Activated T-cell treated with anti-CD3 and anti-CD28 coated beads, Interleukin-2, amount 50 U/mL, for 72 hours (primary cell): ENCODE measurements at places on chromosomes 7 and 10. TPM values are rescaled to one million over a fixed set of nuclear protein-coding genes. Genes with fewer than 3 reads are reported as not detected.

- DNase-seq = no peak
These were observed 33.1 kb downstream of the GPRIN2 start for GRCh38 chr10:46523119-46523961.

DNA sequence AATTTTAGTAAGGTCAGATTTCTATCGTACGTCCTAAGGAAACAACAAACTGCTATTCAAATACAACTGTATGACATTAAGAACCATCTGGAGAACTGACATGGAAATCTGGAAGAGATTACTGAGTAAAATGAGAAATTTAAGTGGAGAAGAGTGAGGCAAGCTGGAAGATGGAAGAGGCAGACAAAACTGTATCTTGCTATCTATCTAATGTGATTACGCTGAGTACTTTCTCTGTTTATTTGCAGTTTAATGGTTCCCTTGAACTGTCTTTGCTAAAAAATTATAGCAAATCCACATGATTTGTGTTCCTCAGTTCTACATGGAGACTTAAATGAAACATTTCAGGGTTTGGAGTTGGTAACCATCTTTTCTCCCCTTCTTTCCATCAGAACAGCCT lies 927.1 kb upstream of the MBL2 start:
- no peak for DNase-seq

GRCh38 chr7:74674166-74674565 lies 16.6 kb downstream of the GTF2I start:
- no peak for DNase-seq

GRCh38 chr10:131571865-131572264 lies 260.3 kb upstream of the TCERG1L start:
- DNase-seq = no peak

DNA sequence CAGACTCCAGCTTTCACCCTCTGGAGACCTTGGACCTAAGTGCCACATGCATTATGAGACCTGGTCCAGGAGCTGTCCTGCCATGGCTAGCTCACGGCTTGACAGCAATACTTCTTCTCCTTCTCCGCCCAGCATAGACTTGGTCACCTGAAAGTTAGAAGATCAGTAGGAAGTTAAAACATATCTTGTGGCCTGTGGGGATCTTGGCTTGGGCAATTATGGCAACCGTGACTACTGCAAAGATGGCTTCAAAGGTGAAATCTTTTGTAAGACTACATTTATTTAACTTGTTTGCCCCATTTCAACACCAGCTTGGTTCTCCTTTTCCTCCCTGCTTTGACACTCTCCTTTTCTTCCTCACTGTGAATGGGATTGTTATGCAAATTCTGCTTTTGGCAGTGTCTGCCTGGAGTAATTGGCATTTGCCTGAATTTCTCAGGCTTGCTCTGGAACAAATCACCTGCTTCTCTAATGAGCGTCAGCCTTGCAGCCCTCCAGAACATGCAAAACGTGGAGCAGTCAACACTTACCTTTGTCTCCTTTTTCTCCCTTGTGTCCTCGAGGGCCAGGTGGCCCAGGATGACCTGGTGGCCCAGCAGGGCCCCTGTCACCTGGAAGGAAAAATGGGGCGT lies 53.4 kb downstream of the COL17A1 start:
- no peak for DNase-seq

DNA sequence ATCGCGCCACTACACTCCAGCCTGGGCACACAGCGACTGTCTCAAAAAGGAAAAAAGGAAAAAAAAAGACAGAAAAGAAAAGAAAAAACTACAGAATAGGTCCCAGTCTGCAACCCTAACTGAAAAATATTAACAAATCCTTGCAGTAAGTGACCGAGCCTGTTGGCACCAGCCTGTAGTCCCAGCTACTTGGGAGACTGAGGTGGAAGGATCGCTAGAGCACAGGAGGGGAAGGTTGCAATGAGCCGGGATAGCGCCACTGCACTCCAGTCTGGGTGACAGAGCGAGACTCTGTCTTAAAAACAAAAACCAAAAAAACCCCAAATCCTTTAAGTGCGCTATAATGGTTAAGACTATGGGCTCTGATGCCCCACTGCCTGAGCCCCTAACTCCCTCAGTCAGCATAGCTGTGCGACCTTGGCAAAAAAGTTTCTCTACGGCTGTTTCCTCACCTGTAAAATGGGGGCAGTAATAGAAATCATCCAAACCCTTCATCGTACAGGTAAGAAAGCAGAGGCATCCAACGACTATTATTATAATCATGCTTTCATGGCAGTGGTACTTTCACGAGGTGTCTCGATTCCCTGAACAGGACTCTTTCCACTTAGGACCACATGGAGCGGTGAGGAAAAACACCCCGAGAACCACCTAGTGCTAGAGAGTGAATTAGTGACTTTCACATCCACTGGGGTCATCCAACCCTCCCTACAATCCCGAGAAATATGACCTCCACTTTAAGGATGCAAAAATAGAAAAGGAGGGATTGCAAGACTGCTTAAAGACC lies 755 bp downstream of the TOMM7 start:
- no peak for DNase-seq

- DNase-seq = peak; percentile 45
These were observed 2.9 kb downstream of the PKD2L1 start for GRCh38 chr10:100327007-100327717.

DNA sequence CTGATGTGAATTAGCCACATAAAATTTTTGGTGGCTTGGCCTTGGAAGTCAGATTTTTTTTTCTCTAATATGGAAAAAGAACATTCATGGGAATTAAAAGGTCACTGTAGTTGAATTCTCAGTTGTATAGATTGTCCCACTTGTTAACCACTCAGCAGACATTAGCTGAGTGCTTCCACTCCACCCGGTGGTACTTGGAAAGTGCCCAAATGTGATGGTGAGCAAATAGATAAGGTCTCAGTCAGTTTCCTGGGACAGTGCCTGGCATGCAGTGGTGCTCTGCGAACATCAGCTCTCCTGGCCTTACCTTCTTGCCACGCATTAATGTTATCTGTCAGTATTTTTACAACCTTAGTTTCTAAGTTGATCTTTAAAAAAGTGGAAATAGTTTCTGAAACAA lies 1.4 kb downstream of the ATP5F1C start:
- no peak for DNase-seq

DNA sequence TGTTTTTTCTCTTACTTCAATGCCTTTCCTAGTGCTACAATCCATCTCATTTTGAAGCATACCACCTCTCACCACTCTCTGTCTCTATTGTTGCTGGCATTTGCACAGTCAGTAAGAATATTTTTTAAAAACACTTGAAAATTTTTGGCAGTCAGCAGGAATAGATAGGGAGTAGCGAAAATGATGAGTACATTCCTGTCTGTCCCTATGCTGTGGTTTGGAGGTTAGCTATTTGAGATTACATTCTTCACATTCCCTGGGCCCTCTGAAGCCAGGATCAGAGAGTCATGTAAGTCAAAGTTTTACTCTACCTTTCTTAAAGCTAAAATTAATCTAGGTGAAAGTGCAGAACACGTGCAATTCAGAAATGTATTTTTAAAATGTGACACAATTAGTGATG lies 53.0 kb upstream of the MAGI2 start:
- no peak for DNase-seq

GRCh38 chr10:44946205-44946604 lies 13.4 kb upstream of the RASSF4 start:
- no peak for DNase-seq

GRCh38 chr7:105853931-105854419 lies 22.4 kb downstream of the ATXN7L1 start:
- DNase-seq = no peak

- DNase-seq = no peak
These were observed 48.0 kb downstream of the BRAF start for GRCh38 chr7:140876519-140877248.

- no peak for DNase-seq
These were observed 156.5 kb upstream of the PLPP4 start for GRCh38 chr10:120300513-120300912.

DNA sequence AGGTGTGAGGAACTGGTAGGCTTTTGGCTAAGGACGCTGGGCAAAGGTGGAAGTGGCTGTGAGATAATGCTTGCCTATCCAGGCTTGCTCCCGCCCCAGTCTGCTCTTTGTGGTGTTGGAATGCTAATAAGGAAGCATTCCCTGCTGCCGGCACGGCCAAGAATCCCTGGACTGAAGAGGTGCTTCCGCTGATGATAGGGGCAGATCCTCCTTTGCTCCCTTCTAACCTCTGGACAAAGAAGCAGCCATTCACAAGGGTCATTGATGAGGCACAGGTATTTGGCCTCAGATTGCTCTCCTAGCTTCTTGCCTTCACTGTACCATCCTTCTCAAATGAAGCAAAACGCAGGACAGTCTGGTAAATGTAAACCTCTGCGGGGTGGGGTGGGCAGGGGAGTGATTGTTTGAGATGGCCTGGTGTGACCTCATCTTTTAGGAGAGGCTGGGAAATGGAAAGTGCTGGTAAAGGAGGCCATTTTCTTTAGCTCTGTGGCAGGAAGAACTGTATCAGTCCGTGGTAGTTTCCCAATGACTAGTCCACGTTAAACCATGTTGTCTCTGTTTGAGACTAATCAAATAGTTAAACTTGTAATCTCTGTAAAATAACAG lies 1.7 kb downstream of the PGAM1 start:
- peak; percentile 45 for DNase-seq

DNA sequence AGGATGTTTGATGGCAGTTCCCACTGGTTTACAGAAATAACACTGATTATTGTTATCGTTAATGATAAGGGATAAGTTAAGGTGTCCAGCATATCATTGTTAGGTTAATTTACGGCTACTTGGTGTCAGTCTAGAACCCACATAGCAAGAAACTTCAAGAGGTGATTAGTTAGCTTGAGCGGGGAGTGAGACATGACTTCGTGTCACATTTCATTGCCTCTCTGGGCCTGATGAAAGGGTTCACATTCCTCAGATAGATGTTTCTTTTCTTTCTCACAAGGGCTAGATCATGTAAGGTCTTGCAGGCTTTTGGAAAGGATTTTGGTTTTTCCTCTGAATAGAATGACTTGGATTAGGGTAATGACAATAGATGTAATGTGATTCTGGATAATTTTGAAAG lies 26.7 kb downstream of the WAC start:
- no peak for DNase-seq

GRCh38 chr10:121526135-121526790 lies 72.0 kb downstream of the FGFR2 start:
- DNase-seq = no peak

GRCh38 chr7:132806834-132807233 lies 230.6 kb upstream of the PLXNA4 start:
- no peak for DNase-seq

DNA sequence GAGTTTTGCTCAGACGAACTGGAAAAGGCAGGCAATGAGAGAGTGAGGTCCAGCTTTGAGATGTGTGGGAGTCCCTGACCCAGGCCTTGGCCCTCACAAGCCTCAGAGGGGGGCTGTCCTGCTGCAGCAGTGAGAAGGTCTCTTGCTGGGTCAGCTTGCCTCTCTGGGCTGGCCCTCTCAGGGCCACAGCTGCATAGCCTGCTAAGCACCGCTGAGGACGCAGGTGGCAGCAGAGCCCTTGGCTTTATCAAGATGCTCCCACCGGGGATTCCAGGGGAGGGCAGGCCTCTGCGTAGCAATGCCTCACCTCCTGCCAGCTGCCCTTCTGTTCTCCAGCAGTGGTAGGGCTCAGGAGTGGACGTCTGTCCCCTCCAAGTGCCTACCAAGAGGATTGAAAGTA lies 128.7 kb downstream of the COBL start:
- DNase-seq = no peak

GRCh38 chr10:9010093-9010492 lies 955.6 kb downstream of the GATA3 start:
- peak; percentile 51 for DNase-seq

DNA sequence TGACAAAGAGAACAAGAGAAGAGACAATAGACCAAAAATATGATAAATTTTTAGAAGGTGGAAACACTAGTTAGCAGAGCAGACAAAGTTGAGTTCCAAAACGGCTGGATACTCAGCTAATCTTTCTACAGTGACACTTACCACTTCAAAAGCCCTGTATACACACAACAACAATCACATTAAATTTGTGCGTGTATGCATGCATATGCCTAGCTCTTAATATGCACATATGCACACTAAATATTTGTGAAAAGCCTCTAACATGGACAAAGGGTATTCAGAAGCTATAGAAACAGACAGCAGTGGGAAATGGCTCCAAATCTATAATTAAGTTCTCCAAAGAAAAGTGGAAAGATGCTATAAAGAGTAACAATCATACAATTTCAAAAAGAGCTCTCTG lies 476.4 kb downstream of the HTR7 start:
- no peak for DNase-seq

DNA sequence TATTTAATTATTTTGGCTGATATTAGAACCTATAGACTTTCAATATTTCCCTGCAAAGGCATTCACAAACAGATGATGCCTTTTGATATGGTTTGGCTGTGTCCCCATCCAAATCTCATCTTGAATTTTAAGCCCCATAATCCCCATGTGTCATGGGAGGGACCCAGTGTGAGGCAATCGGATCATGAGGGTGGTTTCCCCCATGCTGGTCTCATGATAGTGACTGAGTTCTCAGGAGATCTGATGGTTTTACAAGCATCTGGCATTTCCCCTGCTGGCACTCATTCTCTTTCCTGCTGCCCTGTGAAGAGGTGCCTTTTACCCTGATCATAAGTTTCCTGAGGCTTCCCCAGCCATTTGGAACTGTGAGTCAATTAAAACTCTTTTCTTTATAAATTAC lies 9.3 kb upstream of the PNLIPRP3 start:
- DNase-seq = no peak

DNA sequence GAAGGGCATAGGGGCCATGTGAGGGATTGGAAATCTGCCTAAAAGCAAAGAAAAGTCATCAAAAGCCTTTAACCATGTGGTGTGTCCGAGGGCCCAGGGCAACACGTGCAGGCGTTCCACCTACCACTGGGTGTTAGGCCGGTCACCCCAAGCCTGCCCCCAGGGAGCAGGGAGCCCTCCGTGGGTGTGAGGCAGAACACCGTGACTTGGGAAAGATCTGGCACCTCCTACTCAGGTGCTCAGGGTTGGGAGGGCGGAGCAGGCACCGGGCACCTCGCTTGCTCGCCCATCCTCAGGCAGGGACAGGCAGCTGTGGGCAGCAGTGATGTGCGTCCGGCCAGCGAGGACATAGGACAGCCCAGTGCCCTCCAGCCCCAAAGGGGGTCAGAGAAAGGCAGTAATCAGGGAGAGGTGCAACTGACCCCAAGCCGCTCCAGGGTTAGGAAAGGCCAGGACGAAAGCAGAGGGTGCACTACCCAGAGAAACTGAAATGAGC lies 80.7 kb upstream of the CHST15 start:
- DNase-seq = no peak

TSPAN12 gene
- 0.19 TPM for total RNA-seq

ANKRD1 gene
- total RNA-seq = not detected

EPDR1 gene
- total RNA-seq = 2.6 TPM

ELMO1 gene
- total RNA-seq = 97.2 TPM

MCM10 gene
- total RNA-seq = 53.2 TPM

MYPN gene
- not detected for total RNA-seq

TDRD1 gene
- 0.09 TPM for total RNA-seq

CCDC186 gene
- 17.3 TPM for total RNA-seq

ADCYAP1R1 gene
- total RNA-seq = not detected

ITGA8 gene
- not detected for total RNA-seq

FAM25C gene
- not detected for total RNA-seq

TLX1 gene
- not detected for total RNA-seq

SFTPA2 gene
- not detected for total RNA-seq

CC2D2B gene
- total RNA-seq = not detected

CCL26 gene
- 1.2 TPM for total RNA-seq

UPK3B gene
- total RNA-seq = 3.3 TPM

RELN gene
- total RNA-seq = not detected

SLC26A5 gene
- not detected for total RNA-seq

CNNM1 gene
- total RNA-seq = 0.25 TPM
